ENCODE measurements at places on chromosomes 4 and X.

- DNase-seq, result no peak
These were observed 8.2 kb upstream of the TRAM1L1 start for GRCh38 chr4:117093571-117093970.

DNA sequence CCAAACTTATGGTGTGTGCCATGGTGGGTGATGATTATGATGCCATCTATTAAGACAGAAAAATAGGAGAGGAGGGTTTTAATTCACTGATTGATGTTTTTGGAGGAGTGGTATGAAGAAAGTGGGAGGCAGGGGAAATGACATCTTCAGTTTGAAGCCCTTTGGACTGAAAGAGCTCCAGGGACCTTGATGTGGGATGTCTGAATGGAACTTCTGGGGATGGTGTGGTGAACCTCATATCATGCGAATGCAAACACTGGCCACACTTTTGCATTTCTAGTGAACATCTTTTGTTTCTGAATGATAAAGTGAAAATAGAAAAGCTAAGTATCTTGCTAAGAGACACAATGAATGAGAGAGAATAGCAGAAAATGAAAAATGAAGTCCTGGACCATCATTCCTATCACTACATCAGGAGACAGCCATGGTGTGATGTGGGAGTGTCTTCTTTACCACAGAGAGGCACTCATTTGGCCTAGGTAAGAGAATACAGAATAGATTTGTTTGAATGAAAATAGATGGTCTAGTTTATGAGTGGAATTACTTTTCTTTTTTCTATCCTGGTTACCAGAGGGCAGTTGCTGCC, 123.5 kb downstream of the ZNF827 start:
- no peak for DNase-seq

DNA sequence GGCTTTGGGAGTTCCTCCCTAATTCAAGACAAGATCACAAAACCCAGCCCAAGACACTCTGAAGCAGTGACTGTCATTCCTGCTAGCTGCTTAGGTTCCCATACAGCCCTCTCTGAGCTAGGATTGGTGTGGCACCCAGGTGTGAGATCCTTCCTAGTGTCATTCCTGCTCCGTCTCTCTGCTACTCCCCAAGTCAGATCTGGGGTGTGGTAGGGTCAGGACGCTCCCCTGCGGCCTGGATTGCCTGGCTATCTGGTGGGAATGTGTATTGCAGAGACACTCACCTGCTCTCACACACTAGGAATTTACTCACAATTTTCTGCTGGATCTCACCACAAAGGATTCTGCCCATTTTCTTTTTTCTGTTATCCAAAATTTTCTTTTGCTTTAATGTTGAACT, 560.8 kb upstream of the ATOH1 start:
- no peak for DNase-seq

DNA sequence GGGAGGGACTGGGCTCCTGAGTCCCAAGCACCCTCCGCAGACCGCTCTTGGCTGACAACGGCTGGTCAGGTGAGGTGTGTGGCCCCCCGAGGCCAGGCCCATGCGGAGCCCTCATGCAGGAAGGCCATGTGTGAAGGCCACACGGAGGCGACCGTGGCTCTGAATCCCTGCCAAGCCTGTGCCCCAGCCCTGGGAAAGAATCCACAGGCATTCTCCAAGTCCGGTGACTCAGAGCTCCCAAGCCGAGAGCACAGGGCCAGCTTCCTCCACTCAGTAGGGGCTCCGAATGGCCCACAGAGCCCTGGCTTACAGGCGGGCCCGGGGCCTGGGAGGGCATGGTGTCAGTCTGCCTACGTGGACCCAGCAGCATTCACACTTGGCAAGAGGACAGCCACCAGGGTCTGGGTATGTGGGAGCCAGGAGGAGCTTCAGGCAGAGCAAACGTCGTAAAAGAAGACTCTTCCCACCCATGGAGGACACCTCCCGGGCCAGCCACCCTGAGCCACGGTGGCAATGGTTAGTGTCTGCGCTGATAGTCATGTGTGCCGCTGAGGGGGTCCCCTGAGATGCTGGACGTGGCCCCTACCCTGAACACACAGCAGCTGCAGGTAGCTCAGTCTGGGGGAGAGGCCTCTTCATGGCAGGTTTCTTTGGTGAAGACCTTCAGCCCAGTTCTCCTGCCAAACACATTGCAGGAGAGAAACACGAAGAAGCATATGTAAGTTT, 105.7 kb downstream of the PSAPL1 start:
- peak; percentile 8 for DNase-seq

- DNase-seq, result peak; percentile 4
These were observed 1083.1 kb upstream of the PCDH10 start for GRCh38 chr4:132065940-132066495.

DNA sequence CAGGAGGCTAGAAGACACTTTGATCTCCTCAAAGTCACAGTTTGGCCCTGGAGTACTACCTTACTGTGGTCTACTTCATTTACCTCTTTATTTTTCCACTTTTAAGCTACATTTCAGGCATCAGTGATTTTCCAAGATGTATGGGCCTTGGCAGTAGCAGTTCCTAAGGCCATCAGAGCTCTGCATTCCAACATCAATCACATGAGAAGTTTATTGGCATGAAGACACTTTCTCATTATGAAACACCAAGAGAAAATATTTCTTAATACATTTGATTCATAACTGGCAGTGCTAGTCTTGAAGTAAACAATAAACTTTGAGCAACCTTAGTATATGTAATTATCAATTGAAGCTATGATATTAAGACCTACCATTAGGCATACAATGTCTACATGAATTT, 178.1 kb downstream of the IL15 start:
- DNase-seq, result no peak

- DNase-seq, result no peak
These were observed 9.5 kb downstream of the EPGN start for GRCh38 chr4:74317616-74318246.

GRCh38 chr4:81346719-81347118, 125.0 kb downstream of the RASGEF1B start:
- DNase-seq, result no peak

- DNase-seq, result no peak
These were observed 21.0 kb downstream of the MAN2B2 start for GRCh38 chr4:6595897-6596537.

Data from AG04450 (cell line).